ENCODE measurements at places on chromosomes 7 and 10. TPM values are rescaled to one million over a fixed set of nuclear protein-coding genes. Genes with fewer than 3 reads are reported as not detected.

DNA sequence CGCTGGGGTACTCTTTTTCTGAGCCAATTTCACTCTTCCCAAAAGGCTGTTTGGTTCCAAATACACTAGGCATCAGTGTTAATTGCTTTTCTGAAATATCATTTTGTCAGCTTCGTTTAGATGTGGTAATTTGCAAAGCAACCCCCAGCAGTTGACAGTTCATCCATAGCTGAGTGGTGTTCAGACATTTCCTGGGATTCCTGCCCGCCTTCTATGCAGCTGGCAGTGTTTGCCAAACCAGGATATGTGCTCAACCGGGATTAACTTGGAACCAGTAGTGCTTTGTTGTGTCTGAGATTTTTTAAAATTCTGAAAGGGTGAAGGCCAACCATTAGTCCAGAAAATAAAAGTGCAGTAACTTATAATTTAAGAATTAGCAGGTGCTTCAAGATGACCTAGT lies 25.2 kb upstream of the MKLN1 start:
- no peak for DNase-seq

GRCh38 chr7:117143066-117143465 lies 179.8 kb downstream of the WNT2 start:
- no peak for DNase-seq

The BTBD16 gene
- 0.24 TPM for total RNA-seq

GRCh38 chr7:127817466-127817865 lies 165.5 kb downstream of the SND1 start:
- no peak for DNase-seq

The TFPI2 gene
- 0.33 TPM for total RNA-seq

The GRID1 gene
- under 0.01 TPM for total RNA-seq

GRCh38 chr7:85178531-85179298 lies 8.1 kb downstream of the SEMA3D start:
- DNase-seq: no peak

DNA sequence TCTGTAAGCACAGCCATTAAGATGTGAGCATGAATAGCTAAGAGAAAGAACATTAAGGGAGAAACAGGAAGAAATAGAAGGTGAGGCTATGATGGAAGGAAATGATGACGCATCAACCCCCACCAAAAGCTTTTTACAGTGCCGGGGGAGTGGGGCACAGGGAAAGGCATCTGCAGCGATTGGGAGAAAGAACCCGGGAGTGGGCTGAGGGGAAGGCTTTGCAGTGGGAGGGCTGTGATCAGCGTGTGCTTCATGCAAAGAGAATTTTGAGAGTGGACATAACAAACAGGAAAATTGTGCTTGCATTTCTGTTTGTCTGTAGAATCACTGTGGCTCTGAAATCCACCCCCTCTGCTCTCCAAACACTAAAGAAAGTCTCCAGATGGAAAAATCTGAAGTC lies 250.8 kb downstream of the KCNMA1 start:
- no peak for DNase-seq

DNA sequence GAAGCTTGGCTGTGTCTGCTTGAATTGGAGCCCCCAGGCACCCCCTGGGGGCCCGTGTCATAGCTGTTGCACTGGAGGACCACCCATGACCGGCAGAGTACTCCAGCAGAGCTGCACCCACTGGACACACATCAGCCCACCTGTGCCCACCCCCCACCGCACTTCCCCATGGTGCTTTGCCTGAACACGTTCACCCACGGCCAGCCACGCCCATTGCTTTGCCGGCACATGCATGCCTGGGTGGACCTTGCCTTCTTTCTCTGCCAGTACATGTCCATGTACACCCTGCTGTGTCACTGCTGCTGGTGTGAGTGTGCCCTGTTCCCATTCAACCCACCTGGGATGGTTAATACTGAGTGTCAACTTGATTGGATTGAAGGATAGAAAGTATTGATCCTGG lies 88.7 kb downstream of the SAMD9 start:
- peak; percentile 66 for DNase-seq

- no peak for DNase-seq
These were observed 137.7 kb upstream of the POM121L12 start for GRCh38 chr7:52897713-52898112.

DNA sequence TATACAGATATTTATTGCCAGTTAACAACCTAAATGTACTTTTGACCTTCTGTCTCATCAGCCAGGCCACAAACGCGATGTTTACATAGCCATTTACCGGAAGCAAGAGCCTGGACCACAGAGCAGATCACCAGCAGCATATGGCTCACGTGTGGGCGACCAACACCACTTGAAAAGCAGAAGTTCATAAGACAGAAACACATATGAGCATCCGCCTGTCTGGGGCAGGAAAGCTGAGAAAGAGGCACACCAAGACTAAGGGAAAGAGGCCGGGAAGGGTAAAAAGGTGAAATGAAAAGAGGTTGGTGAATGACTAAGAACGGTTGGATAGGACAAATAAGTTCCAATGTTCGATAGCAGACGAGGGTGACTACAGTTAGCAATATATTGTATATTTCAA lies 1.3 kb downstream of the ABCB1 start:
- no peak for DNase-seq

DNA sequence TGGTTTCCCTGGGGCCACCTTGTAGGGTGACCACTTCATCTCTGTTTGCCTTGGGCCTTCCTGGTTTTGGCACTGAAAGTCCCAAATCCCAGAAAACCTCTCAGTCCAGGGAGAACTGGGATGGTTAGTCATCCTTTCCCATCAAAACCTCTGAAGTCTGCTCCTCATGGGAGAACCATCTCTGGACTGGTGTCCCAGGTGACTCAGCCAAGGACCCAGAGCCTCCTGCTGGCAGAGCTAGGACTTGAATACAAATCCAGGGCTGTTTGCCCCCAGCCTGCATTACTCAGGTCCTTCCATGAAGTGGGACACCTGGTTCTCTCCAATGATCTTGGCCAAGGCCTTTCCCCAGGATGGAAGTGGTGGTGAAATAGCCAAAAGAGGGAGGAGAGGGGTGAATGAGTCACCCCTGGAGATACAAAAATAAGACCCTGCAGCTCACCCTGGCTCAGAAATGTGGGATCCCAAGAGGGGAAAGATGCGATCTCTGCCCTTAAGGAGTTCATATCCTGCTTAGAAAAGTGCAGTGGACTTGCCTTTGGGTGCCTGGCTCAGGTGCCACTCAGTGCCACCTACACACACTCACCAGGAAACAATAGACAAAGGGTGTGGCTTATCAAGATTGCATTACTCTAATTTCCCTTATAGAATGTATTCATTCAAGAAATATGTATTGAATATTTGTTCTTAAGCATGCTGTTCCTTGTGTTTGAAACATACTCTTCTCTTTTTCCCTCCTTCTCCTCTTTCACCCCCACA lies 22.0 kb downstream of the ADRA2A start:
- DNase-seq: no peak

DNA sequence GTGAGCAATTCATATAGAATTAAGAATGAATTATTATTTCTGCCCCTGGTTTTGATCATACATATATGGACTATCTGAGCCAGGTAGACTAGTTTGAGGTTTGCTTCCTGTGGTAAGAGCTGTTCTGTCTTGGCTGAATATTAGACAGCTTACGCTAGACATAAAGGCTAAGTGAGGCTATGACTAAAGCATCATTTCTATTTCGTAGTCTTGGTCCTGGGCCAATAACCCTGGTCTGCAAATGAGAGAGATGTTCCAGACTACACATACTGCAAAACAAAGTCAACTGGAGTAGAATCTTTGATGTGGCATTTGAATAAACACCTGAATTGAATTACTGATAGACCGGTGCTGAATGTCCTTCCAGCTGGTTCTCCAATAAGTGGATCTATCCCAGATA lies 40.8 kb upstream of the CACNB2 start:
- DNase-seq: no peak

GRCh38 chr10:118781541-118781940 lies 26.8 kb upstream of the CACUL1 start:
- no peak for DNase-seq

The PLAC9 gene
- total RNA-seq: not detected

The CPN1 gene
- total RNA-seq: not detected

DNA sequence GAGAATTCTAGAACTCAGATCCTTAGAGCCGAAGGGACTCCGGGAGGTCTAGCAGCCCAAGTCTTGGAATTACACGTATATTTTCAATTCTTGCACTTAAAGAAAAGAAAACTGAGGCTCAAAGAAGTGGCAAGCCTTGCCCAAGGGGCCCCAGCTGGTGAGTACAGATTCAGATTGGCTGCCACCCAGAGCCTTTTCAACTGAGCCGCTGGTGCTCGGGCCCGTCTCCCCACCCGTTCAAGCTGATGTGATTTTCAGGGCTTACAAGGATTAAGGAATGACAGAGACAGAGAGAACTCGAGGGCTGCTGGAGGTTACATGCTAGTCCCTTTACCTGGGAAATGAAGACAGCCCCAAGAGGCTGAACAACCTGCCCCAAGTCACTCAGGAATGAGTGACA lies 117.8 kb downstream of the ABLIM1 start:
- DNase-seq: no peak

DNA sequence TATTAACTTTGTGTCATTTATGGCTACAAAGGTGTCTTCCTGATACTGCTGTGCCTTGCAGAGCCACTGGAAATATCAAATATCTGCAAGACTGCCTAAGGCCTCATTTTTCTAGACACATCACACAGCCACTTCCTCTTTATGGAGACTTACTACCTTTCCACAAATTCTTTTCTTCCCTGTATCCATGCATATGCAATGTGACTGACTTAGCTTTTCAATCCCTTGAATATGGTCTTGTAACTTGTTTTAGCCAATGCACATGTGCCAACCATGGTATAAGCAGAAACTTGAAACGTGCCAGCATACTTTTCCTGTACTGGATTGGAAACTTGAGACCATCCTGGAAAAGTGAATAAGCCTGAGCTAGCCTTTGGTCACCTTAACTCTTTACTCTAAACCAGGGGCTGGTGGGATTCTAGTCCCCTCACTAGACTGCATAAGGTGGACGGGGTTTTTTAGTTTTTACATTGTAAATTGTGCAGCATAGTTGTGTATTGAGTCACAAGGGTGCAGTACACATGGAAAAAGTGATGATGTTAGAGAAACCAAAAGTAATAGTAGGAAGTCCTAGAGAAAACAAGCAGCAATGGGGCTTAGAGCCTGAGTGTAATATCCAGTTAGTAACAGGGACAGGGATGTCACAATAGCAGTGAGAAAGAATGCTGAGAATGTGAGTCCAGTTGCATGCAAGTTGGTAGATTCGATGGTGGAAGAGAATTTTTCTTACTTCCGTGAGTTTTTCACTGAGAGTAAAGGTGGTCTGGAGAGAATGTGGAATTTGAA lies 879.5 kb downstream of the SORCS1 start:
- DNase-seq: no peak

- no peak for DNase-seq
These were observed 114.0 kb upstream of the HGF start for GRCh38 chr7:81883801-81884393.

DNA sequence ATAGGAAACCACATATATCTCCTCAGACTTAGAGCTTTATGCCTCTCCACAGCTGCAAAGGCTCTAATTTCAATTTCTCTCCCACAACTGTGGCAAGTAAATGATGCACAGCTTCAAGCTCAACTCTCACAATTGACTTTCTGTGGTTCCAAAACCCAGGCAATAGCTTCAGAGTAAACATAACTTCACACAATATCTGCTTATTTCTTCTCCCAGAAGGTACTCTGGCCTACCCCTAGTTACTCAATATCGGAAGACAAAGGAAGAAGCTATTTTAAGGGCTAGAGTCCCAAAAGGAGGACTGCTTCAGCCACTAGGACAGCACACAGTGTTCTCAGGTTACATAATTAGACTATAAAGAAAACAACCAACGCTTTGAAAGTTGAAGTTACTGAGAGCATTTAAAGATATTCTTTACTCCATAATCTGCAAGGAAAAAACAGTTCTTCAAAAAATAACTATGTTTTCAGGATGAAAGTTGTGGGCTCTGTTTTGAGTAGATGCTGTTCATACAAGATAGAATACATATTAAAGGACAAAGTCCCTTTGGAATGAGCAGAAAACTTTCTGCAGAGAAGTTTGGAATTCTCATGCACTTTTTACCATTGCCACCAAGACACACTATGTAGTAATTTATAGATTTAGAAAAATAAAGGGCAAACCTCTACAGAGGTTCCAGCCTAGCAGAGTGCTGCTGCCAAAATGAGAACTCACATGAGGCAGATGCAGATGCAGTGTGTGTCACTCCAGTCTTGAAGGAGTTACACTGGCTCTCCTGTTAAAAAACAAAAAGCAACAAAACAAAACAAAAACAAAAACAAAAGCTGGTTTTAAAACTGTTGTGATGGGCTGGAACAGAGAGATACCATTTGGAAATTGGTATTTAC lies 81.8 kb downstream of the NT5C2 start:
- peak; percentile 20 for DNase-seq

GRCh38 chr7:107133396-107133795 lies 35.4 kb upstream of the HBP1 start:
- DNase-seq: no peak

- DNase-seq: no peak
These were observed 66.1 kb upstream of the PDZD8 start for GRCh38 chr10:117441361-117441760.

GRCh38 chr10:19168584-19168983 lies 120.0 kb downstream of the MALRD1 start:
- DNase-seq: no peak

DNA sequence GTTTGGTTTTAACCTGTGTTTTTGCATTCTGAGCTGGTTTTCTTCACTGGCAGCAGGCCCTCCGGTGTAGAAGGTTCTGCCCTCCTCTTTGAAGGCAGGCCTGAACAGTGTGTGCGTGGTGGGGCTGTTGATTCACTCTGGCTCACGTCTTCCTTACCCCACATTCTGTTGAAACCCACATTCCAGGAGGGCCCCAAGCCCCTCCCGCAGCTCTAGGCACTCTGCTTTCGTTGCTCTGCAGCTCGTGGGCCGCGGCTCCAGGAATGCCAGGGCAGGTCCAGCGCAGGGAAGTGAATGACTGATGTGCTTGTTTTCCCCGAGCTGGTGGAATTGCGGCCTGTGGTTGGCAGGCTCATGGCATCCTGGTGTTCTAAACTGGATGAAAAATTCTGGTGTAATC lies 49.0 kb downstream of the HTRA1 start:
- peak; percentile 98 for DNase-seq

Data from mammary epithelial cell (primary cell).